Kidney glomerular epithelial cell (primary cell): ENCODE measurements at places on chromosomes 11 and 22.
A peak's percentile ranks its signal among the peaks of the same experiment; 100 is the strongest.

DNA sequence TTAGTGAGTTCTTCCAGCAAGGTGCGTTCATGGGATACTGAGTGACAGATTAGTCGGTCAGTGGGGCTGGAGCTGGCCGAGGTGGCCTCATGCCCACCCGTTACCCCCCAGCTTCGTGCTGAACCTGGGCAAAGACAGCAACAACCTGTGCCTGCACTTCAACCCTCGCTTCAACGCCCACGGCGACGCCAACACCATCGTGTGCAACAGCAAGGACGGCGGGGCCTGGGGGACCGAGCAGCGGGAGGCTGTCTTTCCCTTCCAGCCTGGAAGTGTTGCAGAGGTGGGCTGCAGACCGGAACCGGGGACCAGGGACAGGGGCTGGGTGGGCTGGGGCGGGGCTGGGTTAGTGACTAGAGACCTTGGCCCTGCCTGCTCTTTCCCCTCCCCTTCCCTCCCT, 2.9 kb downstream of the LGALS1 start:
- no peak for DNase-seq

DNA sequence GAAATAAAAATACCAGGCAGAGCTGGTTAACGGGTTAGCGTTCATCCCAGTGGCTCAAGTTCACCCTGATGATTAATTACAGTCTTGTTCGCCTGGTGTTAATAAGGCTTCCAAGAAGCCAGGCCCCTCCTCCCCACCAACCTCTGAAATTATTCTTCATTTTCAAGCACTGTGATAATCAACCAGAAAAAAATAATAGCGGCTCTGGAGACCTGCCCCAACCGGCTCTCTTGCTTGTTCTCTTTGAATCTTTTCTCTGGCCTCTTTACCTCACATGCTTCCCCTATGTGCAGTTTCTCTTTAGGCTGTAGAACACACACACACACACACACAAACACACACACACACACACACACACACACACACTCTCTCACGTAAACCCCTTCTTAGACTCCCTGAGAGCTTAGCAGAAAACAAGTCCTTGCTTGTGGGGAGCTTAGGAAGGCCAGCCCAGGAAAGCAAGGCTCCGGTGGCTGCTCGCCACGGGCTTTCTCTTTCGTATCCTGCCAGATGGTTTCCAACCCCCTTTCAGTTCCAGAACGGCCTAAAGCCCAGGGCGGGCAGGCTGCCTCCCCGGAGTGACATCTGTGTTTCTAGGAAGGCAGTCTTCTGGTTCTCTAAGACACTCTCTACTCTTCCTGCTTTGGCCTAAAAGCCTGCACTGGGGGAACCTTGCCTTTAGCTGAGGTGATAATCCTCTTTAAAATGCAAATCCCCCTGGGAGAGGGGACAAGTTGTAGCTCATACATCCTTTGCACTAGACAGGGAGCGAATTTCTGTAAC, 106.4 kb upstream of the SESN3 start:
- DNase-seq, result no peak

DNA sequence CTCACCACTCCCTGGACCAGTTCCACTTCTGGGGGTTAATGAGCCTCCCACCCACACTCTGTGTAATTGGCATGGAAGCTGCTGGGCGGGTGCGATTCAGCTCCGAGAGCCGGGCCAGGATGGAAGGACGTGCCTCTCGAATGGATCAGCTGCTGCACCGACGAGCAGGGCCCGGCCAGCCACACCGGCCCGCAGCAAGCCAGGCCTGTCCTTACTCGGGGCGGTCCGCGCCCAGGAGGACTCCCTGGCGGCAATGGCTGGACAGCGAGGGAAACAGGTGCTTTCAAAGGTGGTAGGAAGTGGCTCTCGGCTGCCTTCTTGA, 4.3 kb upstream of the SHISAL1 start:
- DNase-seq, result no peak

- no peak for DNase-seq
These were observed 657 bp downstream of the ELMOD1 start for GRCh38 chr11:107591378-107592230.

- no peak for DNase-seq
These were observed 16.3 kb downstream of the GVQW3 start for GRCh38 chr11:76397383-76397782.

DNA sequence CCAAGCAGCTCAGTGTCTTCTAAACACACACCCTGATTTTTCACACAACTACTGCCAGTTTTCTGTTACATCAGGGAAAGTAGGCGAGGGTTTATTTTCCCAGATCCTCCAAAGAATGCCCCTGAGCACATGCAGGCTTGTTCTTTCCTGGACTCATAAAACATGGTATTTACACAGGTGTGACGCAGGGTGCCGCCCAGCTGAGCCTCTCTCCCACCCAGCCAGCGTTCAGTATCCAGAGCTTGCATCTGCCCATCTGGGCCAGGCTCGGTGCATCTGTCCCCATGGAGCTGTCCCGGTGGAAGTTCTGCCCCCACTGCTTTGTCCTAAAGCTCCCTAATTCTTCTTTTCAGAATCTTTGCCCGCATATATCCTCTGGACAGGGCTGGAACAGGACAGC, 44.8 kb upstream of the ISX start:
- no peak for DNase-seq

- no peak for DNase-seq
These were observed 2.3 kb upstream of the IRAG1 start for GRCh38 chr11:10695833-10696232.

DNA sequence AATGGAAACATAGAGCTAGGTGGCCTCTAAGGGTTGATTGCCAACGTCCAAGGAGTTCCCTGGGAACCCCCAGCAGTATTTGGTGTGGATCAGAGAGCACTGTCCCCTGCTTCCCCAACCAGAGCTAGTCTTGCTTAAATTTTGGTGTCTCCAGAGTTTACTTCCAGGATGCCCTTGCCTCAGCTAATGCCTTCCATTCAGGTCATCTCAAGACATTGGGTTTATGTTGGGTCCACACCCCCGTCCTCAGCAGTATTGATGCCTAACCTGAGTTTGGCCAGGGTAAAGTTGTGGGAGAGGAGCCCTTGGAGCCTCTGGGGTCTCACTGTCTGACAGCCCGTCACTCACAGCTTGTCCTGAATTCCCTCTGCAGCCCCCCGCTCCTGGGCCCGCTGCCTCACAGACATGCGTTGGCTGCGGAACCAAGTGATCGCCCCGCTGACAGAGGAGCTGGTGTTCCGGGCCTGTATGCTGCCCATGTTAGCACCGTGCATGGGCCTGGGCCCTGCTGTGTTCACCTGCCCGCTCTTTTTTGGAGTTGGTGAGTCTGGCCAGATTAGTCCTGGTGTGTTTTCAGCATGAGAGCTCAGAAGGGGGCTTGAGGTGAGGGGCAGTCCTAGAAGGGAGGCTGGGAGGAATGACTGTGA, 1.4 kb downstream of the RCE1 start:
- no peak for DNase-seq

GRCh38 chr22:31950226-31950625, 5.9 kb downstream of the YWHAH start:
- no peak for DNase-seq

GRCh38 chr22:23116506-23117263, 25.1 kb downstream of the RSPH14 start:
- DNase-seq, result no peak

DNA sequence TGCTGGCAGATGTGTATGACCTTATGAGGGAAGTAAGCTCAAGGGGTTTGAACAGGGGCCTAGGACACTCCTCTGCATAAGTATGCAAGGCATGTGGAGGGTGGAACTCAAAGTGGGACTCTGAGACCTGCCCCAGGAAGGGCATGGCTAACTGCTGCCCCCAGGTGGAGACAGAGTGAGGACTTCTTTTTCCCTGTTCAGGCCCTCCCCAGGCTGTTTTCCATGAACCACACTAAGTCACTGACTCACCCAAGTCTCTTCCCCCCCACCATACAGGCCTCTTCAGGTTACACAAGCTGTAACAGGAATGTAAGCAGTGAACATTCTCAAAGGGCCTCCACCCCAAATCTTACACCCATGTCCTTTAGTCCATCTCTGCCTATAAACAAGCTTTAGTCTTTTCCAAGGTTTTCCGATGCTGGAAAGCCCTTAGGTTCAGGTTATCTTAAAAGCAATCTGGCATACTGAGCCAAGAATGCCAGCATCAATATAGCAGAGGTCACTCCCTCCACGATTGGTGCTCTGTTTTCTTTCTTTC, 13.1 kb downstream of the EEF1G start:
- DNase-seq, result peak; percentile 96

GRCh38 chr11:95299078-95299679, 68.2 kb upstream of the SESN3 start:
- peak; percentile 14 for DNase-seq

- no peak for DNase-seq
These were observed 558.5 kb downstream of the MN1 start for GRCh38 chr22:27242917-27243589.
